CD4-positive, alpha-beta memory T cell (primary cell): ENCODE measurements at places on chromosomes 2 and 18. TPM values are rescaled to one million over a fixed set of nuclear protein-coding genes. Genes with fewer than 3 reads are reported as not detected.

DNA sequence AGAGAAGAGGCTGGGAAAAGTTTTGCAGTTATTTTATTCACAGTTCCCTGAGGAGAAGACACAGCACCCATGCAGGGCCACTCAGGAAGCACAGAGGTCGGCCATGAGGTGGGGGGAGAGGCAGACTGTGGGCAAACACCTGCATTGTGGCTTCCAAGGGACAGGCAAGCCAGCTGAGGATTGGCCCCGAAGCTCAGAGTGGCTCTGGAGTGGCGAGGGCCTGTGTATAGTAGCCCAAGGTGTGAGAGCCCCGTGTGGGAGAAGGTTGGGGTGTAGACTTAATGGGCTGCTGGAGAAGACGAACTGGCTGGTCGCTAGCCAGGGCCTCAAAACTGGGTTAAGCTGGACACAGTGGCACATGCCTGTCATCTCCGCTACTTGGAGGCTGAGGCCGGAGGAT lies 218.7 kb downstream of the FHOD3 start:
- DNase-seq = no peak
- H3K4me3 ChIP-seq = no peak overlapping the region
- no peaks in the 10 kb centered on the region for H3K4me1 ChIP-seq
- H3K27ac ChIP-seq = no peak overlapping the region

- H3K4me1 ChIP-seq = no peaks in the 10 kb centered on the region
- H3K36me3 ChIP-seq = no peaks in the 10 kb centered on the region
- H3K27me3 ChIP-seq = no peaks in the 10 kb centered on the region
These were observed 9.2 kb downstream of the TMEM37 start for GRCh38 chr2:119440873-119441272.

DNA sequence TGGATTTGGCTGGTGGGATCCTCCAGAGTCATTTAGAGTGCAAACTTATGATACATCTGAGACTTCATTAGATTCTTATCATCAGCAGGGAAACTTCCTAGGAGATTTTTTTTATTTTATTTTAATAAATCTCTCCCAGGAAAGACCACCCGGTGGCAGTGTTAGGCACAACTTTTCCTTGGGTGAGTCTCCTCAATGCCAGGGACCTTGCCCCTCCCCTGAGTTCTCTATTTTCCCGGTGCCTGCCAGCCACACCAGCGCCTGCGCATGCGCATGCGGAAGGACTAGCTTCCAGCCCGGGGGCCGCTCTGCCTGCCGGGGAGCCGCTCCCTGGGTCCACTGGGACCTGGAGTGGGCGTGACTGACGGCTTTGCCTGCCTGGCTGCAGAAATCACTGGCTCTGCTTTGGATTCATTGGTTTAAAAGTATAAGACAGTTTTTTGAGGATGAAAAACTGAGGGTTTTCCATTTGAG lies 86.6 kb downstream of the TMEM182 start:
- no peaks in the 10 kb centered on the region for H3K4me1 ChIP-seq
- no peak overlapping the region for H3K27ac ChIP-seq
- no peak for DNase-seq
- H3K27me3 ChIP-seq = no peaks in the 10 kb centered on the region

DNA sequence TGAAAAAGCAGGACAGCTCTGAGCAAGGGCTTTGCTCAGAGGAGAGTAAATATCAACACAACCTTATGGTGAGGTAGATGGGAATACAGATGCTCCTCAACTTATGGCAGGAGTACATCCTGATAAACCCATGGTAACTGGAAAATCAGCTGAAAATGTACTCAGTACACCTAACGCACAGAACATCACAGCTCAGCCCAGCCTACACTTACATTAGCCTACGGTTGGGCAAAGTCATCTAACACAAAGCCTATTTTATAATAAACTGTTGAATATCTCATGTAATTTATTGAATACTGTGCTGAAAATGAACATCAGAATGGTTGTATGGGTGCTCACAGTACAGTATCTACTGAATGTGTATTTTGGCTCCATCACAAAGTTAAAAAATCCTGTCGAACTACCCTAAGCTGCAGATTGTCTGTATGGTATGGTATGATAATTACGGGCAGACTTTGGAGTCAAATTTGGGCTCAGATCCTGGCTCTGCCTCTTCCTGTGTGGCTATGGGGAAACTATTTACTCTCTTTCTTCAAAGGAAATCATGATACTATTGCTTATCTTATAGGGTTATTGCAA lies 120.3 kb upstream of the LYPD1 start:
- no peaks in the 10 kb centered on the region for H3K36me3 ChIP-seq
- H3K4me3 ChIP-seq = no peak overlapping the region
- H3K27me3 ChIP-seq = no peaks in the 10 kb centered on the region
- no peaks in the 10 kb centered on the region for H3K4me1 ChIP-seq

GRCh38 chr18:653512-653911 lies 3.9 kb upstream of the TYMS start:
- H3K4me1 ChIP-seq = peaks cover 9% of the 10 kb centered on the region
- no peak overlapping the region for H3K4me3 ChIP-seq
- no peak overlapping the region for H3K27ac ChIP-seq
- no peaks in the 10 kb centered on the region for H3K36me3 ChIP-seq
- no peak for DNase-seq

- DNase-seq = no peak
These were observed 6.8 kb downstream of the CYB5A start for GRCh38 chr18:74284980-74285355.

DNA sequence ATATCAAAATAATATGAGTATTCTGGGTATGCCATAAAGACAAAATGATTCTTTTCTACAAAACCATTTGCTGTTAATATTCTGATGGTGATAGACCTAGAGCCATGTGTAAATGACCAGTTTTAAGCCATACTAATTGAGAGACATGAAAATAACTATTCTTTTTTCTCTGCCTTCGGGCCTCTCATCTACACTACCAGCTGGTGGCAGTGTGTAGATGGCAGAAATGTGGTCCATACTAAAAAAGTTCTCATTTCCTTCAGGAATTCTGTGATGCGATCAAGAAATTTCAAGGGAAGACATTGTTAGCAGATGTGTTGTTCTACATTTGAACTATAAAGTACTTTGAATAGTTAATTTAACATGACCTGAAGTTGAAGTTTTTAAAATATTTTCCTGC lies 485.2 kb downstream of the TRIB2 start:
- H3K4me1 ChIP-seq = no peaks in the 10 kb centered on the region
- no peaks in the 10 kb centered on the region for H3K36me3 ChIP-seq
- no peak overlapping the region for H3K4me3 ChIP-seq

- H3K27me3 ChIP-seq = no peaks in the 10 kb centered on the region
- no peaks in the 10 kb centered on the region for H3K4me1 ChIP-seq
- no peaks in the 10 kb centered on the region for H3K36me3 ChIP-seq
- no peak overlapping the region for H3K4me3 ChIP-seq
- H3K27ac ChIP-seq = no peak overlapping the region
These were observed 11.3 kb upstream of the STK25 start for GRCh38 chr2:241519669-241520068.

Gene FSHR
- total RNA-seq = not detected

Gene ADAM23
- total RNA-seq = 31.3 TPM

Gene GCG
- not detected for total RNA-seq

Gene FBLN7
- total RNA-seq = 34.3 TPM

Gene HRH4
- 1.6 TPM for total RNA-seq
